ENCODE measurements at places on chromosomes 3 and 15. TPM values are rescaled to one million over a fixed set of nuclear protein-coding genes. Genes with fewer than 3 reads are reported as not detected.

DNA sequence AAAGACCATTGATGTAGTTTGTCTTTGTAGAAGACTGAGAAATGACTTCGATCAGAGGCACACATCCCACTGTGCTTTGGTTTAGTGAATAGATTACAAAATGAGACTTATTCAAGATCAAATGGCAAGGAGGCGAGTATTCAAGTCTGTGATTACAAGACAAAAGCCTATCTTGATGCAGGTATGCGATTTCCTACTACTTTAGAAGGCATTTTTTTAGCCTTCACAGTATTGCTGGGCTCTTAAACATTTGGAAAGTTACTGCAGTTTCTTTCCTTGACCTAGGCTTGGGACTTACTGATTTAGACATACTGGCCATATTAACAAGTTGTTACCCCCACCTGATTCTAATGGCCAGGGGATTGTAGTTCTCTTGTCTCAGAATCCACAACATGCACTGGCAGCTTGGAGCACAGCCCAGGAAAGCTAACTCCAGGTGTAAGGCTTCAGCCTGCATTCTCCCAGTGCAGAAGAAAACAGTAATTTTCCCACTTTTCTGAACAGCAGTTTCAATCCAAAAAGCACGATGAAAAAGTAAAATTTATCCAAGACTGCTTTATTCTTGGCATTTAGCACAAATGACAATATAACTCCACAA, 311.6 kb downstream of the EPHA6 start:
- DNase-seq, result no peak

- DNase-seq, result no peak
These were observed 34.3 kb downstream of the CRTC3 start for GRCh38 chr15:90564051-90564450.

DNA sequence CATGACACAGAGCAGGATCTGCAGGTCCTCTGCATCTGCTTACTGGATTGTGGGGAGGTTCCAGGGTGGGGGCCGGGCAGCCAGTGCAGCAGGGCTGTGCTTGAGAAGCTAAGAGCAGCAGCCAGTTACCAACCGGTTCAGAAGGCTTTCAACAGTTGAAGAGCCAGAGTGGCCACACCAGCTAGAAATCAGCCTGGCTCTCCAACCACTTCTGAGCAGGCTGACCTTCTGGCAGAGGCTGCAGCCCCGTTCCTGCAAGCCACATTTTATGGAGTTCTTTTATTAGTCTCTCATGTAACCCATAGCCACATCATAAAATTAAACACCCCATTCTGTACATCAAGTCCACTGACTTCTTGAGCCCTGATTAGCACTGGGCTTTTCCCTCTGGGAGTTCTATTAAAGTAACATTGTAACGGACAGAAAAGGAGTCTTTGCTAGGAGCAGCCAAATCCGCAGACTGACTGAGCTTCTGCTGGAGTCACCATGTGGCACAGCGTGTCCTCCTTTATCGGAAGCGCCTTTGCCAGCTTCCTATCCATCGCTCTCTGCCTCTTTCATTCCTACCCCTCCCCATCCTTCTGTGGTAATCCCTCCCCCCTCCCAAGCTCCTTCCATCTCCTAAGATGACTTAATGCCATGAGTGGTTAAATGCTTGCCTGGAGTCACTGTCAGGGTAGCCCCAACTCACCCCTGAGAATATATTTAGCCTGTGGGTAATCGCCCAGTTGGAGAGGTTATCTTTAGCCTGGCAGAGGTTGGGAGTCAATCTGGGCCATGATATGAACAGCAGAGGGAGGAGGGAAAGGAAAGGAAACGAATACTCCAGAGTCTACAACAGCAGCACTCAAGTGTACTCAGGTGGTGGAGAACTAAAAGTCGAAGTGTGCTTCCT, 138.5 kb upstream of the HES1 start:
- no peak for DNase-seq

GRCh38 chr3:16846373-16847080, 38.2 kb upstream of the PLCL2 start:
- no peak for DNase-seq

DNA sequence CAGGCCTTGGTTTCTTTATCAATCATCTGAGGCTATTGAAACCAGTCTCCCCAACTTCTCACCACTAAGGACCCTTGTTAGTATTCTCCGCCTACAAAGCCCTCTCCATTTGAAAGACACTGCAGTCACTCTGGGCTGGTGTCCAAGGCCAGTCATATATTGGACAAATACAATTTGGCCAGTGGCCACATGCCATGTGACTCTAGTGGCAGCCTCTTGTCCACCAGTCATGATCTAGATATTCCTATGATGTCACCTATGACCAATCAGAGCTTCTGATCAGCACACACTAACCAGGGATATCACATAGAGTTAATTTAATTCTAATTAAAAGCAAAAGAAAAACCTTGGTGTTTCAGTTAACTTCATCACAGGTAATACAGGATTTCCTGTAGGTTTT, 68.2 kb downstream of the RAB11A start:
- DNase-seq, result no peak

GRCh38 chr15:86021281-86022264, 58.1 kb upstream of the AGBL1 start:
- DNase-seq, result no peak

GRCh38 chr3:116367761-116368395, 77.4 kb downstream of the LSAMP start:
- DNase-seq, result no peak

GRCh38 chr3:33732394-33732793, 14.3 kb upstream of the CLASP2 start:
- DNase-seq, result no peak

Gene KNG1
- polyA plus RNA-seq, result 710 TPM

Gene TMCO5A
- polyA plus RNA-seq, result not detected
